Activated gamma-delta T cell treated with anti-CD3 and anti-CD28 coated beads, Interleukin-2, amount 50 U/mL, for 16 hours (primary cell): ENCODE measurements at places on chromosomes 13 and 19.

DNA sequence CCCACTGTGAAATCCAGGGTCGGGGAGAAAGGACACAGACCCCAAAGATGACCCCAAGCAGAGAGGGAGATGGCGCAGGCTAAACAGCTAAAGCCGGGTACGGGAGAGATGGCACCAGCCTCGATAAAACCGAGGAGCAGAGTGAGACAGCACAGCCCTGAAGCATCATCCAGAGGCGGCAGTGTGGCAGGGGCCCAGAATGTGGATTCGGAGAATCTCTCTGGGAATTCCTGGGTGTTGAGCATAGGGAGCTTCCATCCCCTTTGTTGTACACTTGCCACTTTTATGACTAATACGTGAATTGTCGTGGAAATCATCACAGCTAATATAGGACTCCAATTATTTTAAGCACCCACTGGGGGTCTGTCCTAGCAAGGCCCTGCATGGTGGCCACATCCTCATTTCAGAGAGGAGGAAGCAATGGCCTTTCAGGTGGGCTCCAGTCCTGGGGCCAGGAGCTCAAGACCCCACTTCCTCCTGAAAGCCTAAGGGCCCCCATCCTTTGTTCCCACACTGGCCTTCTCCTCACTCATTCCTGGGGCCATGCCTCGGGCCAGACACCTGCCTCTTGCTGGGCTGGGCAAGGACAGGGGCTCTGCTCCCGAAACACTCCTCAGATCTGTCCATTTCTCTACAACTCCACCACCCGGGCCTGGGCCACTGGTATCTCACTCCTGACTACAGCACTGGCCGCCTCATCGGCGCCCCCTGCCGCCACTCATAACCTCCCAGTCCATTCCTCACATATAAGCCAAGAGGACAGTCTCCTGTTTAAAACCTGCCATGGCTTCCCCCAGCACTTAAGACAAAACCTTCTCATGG, 29.3 kb upstream of the ATP1A3 start:
- DNase-seq, result no peak

- DNase-seq, result no peak
These were observed 607.4 kb downstream of the EFNB2 start for GRCh38 chr13:105928048-105928447.

GRCh38 chr13:26967119-26968038, 204.2 kb downstream of the USP12 start:
- no peak for DNase-seq

DNA sequence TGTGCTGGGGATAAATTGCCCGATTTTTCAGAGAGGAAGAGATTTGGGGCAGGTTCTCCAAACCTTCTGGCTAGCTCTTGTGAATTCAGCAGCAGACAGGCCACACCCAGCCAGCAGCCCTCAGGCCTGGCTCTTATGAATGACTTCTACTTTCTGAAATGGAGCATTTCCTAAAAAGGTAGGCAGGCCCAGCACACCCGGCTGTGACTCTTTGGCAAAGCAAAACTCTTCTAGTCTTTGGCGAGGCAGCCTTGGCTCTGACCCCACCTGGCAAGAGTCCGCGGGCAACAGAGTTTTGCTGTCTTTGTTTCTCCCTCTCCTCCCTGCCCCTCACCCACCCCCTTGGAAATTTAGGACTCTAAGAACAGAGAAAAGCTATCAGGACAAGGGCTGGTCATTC, 221.2 kb downstream of the ZNF536 start:
- DNase-seq, result no peak

DNA sequence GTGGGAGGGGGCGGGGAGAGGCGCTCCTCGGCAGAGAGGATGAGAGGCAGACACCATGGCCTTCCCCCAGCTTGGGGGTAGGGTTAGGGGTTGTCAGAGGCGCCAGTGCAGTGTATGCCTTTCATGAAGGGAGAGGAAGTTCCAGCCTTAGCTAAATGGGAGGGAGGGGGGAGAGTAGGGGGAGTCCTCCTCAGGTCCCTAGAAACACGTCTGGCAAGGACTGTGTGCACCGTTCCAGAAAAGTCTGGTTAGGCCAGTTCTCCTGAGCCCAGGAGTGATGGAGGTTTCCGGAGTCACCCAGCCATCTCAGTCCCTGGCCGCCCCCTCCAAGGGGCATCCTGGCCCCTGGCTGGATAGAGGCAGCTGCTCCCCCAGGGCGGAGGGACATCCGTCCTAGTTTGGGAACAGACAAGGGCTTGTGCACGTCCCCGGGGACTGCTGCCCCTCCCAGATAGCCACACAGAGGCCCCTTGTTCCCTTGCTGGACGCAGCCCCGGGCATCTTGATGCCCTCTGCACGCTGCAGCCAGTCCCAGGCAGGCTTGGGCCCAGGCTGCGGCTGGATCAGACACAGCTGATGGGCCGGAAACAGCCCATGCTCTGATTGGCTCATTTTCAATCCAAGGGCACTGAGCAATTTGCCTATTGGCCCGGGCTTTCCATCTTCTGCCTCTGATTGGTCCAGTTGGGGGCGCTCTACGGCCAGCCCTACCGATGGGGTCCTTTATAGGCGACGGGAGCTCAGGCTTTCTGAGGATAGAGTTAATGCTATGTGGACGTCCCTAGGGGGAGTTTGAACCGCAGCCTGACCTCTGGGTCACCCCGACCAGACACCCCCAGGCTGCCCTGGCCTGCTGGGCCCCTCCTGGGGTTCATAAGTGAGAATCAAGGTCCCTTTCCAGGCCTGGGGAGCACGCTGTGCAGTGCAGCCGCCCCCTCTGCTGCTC, 3.8 kb downstream of the S1PR2 start:
- no peak for DNase-seq
